ENCODE measurements at places on chromosomes 2 and 18.
A peak's percentile ranks its signal among the peaks of the same experiment; 100 is the strongest.

DNA sequence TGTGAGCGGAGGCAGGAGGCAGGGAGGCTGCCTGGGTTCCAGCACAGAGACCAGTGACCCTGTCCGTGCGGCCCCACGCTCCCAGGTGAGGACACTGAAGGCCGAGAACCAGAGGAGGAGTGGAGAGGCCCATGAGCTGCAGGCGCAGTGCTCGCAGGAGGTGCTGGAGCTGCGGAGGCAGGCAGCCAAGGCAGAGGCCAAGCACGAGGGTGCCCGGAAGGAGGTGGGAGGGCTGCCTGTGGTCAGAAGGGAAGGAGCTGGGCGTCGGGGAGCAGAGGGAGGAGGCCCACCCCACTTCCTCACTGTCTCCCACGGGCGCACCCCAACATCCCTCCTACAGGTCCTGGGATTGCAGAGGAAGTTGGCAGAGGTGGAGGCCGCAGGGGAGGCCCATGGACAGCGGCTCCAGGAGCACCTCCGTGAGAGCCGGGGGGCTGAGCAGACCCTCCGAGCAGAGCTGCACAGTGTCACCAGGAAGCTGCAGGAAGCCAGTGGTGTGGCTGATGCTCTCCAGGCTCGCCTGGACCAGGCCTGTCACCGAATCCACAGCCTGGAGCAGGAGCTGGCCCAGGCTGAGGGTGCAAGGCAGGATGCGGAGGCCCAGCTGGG lies 33.0 kb upstream of the SNED1 start:
- no peak for DNase-seq

DNA sequence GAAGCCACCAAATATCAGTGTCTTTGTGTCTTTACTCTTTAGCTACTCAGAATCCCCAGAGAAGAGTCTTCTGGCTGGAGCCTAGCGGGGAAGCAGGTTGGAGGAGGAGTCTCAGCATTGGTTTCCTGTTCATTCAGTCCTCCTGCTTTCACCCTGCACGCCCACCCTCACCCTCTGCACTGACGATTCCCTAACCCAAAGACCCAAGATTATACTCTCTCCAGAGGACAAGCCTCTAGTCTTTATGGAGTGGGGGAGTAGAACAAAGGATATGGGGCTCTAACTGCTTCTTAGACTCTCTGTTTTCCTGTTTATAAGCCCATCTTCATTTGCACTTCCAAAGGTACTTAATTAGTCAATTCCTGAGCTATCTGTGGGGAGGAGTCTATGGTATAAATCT lies 338.8 kb downstream of the AGPS start:
- DNase-seq = no peak

GRCh38 chr2:178345951-178346350 lies 105.0 kb downstream of the PRKRA start:
- no peak for DNase-seq

DNA sequence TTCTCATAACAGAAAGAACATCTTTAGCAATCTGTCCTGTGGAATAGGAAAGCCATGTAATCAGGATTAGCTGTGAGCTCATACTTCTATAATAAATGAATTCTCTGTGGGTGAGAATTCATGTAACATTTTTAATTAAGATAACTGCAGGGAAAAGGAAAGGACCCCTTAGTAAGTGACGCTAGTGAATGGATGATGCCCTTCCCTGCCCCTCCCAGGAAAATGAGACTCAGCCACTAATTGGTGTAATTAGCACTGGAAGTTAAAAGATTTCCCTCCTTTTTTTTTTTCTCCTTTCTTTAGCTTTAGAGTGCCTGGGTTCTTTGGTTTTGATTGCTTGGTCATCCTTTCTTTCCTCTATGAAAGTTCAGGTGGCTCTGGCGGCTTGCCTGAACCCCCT lies 90.3 kb downstream of the VWA3B start:
- no peak for DNase-seq

GRCh38 chr2:216757532-216757931 lies 62.2 kb upstream of the IGFBP5 start:
- DNase-seq = no peak

- no peak for DNase-seq
Measured at GRCh38 chr2:84636080-84636971, 120.0 kb downstream of the DNAH6 start.

DNA sequence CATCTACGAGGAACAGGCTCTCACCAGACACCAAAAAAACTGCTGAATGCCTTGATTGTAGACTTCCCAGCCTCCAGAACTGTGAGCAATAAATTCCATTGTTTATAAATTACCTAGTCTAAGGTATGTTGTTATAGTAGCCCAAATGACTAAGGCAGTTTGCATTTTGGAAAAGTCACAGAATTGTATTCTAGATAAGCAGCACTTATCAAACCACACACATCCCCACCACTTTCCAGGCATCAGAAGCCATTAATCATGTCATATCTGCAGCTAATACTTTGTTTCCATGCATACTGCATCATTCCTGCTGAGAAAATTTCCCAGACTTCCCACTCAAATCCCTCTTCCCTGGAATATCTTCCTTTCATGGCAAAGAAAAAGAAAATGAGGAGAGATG lies 187.2 kb downstream of the INO80D start:
- DNase-seq = no peak

GRCh38 chr2:46097714-46098480 lies 199.3 kb upstream of the EPAS1 start:
- peak; percentile 96 for DNase-seq

- no peak for DNase-seq
Measured at GRCh38 chr2:238875101-238875470, 27.2 kb downstream of the TWIST2 start.

DNA sequence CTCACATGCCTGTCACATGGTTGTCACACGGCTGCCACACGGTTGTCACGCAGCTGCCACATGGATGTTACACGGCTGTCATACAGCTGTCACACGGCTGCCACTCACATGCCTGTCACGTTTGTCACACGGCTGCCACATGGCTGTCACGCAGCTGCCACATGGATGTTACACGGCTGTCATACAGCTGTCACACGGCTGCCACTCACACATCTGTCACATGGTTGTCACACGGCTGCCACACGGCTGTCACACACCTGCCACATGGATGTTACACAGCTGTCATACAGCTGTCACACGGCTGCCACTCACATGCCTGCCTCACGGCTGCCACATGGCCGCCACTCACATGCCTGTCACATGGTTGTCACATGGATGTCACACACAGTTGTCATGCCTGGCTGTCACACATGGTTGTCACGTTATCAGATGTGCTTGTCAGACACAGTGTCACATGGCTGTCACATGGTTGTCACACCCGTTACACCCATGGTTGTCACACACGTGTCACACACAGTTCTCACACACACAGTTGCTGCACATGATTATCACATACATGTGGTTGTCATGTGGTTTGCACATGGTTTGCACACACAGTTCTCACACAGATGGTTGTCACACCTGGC lies 19.4 kb downstream of the KCNG2 start:
- DNase-seq = no peak

- DNase-seq = no peak
Measured at GRCh38 chr2:69436596-69436937, 668 bp downstream of the NFU1 start.

- DNase-seq = no peak
Measured at GRCh38 chr2:120013597-120014223, 833 bp downstream of the EPB41L5 start.

DNA sequence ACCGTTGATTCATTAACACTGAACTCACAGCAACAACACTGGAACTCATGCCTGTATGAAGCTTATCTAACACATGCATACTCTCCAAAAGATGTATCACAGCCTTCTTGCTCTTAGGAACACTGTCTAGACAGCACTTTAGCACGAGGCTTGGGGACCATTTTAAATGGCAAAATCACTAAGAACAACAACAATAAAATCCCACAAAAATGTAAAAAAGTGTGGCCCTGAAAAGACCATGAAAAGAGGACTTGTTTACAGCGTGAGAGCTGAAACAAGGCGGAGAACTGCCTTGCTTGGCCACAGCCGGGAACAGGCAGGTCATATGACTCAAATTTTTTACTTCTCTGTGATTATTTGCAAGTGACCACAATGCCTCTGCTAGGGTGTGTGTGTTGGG lies 48.1 kb downstream of the CHN1 start:
- no peak for DNase-seq

GRCh38 chr2:141280037-141280436 lies 850.8 kb downstream of the LRP1B start:
- no peak for DNase-seq

DNA sequence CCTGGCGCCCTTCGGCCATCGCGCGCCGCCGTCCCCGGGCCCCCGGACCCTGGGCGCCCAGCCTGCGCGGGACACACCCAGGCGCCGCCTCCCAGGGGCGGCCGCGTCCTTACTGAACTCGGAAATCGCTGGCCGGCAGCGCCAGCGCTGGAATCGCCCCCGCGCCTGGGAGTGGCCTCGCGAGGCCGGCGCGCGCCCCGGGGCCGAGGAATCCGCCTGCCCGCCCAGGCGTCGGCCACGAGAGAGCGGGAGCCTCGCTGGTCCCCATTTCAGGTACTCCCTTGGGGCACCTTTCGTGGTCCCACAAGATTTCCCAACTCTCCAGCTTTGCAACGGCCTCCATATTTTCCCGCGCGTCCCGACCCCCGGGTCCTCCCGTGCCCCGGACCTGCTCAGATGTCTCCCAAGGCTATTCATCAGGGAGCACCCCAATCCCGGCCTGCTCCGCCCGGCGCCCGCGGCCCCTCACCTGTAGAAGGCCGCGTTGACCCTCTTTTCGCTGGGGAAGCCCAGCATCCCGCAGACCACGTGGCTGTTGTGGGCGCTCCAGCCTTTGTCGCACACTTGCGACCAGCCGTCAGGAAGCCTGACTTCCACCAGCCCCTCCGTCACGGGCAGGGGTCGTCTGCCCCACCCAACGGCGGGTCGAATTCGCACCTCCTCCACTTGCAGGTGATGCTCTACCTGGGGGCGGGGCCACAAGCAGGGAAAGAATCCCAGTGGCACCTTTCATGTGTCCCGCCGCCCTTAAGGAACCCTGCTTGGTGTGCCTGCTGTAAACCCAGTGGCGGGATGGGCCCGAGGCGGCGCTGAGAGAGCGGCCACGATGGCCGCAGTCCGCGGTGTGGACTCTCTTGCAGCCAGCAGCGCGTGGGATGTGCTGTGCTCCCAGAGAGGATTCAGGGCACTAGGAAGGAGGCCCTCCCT lies 4.6 kb downstream of the LOXL3 start:
- DNase-seq = no peak

- DNase-seq = no peak
Measured at GRCh38 chr2:43068631-43069517, 157.5 kb downstream of the ZFP36L2 start.

DNA sequence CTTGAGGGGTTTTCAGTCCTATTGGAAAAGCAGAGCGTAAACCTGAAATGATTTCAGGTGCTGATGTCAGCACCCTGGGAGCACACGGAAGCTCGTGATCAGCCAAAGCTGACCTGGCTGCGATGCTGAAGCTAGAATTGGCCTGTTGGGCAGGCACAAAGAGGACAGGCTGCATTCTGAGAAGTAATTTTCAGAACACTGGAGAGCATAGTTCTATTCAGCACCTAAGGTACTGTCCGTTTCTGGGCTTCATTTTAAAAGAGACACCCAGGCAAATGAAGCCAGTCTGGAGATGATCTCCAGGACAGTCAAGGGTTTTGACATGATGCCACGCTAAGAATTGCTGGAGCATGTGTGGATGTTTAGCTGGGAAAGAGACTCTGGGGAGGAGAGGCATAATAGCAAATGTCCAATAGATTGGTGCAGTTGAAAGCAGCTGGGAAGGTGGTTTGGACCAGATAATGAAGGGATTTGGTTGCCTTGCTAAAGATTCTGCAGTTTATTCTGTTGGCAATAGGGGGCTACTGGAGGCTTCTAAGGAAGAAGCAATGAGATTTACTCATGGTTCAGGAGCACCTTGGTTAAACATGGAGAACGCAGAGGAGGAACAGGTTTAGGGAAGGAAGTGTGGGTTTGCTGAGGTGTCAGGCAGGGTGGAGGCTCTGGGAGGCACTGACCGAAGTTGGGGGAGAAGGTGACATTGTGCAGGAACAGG lies 86.6 kb downstream of the ACOXL start:
- no peak for DNase-seq

- no peak for DNase-seq
Measured at GRCh38 chr18:22185273-22185672, 15.9 kb downstream of the GATA6 start.

- DNase-seq = no peak
Measured at GRCh38 chr2:109654326-109655050, 40.3 kb downstream of the SOWAHC start.

DNA sequence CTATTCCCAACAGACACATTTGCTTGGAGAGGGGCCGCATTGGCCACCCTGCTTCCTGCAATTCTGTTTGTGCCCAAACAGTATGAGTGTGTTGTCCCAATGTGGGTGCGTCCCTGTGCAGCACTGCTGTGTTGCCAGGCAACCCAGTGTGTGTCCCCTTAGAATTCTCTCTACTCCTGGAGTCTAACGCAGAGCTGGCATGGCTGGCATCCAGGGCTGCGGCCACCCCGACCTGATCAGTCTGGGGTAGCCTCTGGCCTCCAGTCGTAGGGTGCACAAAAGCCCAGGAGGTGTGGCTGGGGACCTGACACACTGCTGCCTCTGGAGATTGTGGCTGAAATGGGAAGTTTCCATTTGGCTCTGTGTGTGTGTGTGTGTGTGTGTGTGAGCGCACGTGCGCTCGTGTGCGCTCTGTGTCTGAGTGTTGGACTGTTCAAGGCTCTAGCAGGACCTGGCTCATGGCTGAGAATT lies 48.0 kb downstream of the TEX44 start:
- no peak for DNase-seq
